GDM1 (cell line): ENCODE measurements at places on chromosomes 3 and 15.

DNA sequence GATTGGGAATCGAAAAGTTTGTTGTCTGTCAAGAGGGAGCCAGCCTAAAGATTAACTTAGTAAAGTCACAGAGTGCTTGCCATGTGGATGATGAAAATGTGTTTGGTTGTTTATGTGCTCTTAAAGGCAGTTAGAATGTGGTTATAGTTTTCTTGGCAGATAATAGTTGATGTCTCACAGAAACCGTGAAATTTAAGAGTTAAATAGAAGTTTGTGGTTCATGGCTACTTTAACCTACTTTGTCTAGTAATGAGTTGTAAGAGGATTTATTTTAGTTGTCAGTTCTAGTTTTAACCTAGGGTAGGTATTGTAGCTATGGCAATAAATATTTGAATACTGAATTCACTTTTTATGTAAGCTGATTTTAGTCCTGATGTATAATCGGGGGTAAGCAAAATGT lies 36.4 kb upstream of the EIF3J start:
- no peak for DNase-seq

- no peak for DNase-seq
Measured at GRCh38 chr15:25089577-25089976, 134.8 kb downstream of the SNRPN start.

GRCh38 chr3:157094301-157094700 lies 65.6 kb downstream of the CCNL1 start:
- DNase-seq, result no peak

DNA sequence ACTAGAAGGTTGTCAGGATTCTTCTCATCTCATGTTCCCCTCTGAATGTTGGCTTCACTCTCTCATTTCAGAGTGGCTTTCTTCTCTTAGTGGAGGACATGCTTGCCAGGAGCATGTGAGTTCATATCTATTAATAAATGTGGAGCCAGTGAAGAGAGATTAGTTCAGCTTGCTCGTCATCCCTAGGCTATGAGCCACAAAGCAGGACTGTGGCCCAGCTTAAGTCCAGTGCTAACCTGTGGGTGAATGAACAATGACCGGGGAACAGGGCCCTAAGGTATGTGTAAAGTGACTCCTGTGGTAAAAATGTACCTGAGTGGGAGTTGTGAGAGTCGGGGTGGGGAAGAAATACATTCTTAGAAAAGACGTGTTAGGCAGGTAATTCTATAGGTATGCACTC lies 96.9 kb upstream of the TBL1XR1 start:
- no peak for DNase-seq

- DNase-seq, result no peak
Measured at GRCh38 chr3:197520311-197521276, 35.2 kb downstream of the BDH1 start.

DNA sequence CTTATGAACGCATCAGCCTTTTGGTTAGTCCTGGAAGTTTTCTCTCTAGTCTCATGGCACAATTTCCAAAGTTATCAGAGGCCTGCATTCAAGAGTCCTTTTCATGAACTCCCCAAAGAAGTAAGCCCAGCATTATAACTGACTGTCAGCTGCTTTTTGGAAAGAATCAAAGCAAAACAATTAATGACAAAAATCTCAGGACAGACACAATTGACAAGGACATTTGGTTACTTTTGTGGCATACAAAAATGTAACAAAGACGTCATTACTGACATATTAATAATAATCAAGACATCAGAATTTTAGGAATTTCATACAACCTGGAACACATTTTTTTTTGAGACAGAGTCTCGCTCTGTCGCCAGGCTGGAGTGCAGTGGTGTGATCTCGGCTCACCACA lies 21.2 kb downstream of the KATNBL1 start:
- DNase-seq, result no peak
